ENCODE measurements at places on chromosomes 4 and X.

GRCh38 chr4:10722957-10723356, 38.4 kb upstream of the CLNK start:
- DNase-seq = no peak

GRCh38 chr4:55175779-55176231, 50.4 kb upstream of the KDR start:
- peak; percentile 94 for DNase-seq

- peak; percentile 73 for DNase-seq
Measured at GRCh38 chr4:106369456-106370060, 980 bp upstream of the GIMD1 start.

DNA sequence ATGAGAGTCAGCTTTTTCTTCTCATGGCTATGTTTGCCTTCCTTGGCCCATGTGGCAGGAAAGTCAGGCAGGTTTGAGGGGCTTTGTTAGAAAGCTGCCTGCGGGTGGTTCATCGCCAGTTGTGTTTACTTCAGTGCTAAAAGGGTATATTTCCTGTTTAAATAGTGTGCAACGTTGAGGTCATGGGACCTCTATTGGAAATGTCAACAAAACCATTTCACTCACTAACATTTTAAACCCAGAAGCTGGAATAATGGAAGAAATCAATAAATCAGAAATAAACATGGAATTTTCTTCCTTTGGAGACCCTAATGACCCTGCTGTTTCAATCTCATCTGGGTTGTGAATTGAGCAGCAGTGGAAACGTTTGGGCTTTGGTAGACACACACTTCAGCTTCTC, 185.8 kb downstream of the ANKRD50 start:
- DNase-seq = no peak

GRCh38 chr4:143207555-143207954, 22.8 kb downstream of the USP38 start:
- DNase-seq = peak; percentile 44

DNA sequence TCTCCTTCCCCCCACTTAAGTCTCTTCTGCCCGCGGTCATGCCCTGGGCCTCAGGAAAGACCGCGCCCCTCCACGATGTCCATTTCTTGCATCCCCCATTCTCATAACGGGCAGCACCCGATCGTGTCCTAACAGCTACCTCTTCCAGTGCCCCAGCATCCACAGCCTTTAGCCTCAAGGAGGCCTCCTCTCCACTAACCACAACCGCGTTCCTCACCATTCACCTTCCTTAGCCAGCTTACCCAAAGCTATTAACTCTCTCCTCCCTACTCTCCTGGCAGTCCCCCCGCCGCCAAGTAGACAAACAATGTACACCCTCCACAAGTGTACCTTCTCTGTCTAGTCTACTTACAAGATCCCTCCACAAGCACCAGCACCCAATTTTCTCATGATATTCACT, 58.6 kb upstream of the PAGE5 start:
- DNase-seq = no peak

GRCh38 chr4:54525602-54526001, 132.2 kb upstream of the KIT start:
- peak; percentile 91 for DNase-seq

DNA sequence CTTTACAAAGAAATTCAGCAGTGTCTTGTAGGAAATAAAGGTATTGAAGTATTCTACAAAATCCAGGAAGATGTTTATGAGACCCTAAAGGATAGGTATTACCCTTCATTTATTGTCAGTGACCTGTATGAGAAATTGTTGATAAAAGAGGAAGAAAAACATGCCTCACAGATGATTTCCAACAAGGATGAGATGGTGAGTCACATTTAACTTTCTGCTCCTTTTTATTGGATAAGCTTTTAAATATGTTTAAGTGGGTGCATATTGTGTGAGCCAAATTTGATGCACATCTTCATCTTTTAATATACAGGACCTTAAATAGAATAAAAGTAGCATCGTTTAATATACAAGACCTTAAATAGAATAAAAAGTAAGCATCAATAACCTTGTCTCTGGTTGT, 72.1 kb downstream of the LRP2BP start:
- DNase-seq = peak; percentile 12

DNA sequence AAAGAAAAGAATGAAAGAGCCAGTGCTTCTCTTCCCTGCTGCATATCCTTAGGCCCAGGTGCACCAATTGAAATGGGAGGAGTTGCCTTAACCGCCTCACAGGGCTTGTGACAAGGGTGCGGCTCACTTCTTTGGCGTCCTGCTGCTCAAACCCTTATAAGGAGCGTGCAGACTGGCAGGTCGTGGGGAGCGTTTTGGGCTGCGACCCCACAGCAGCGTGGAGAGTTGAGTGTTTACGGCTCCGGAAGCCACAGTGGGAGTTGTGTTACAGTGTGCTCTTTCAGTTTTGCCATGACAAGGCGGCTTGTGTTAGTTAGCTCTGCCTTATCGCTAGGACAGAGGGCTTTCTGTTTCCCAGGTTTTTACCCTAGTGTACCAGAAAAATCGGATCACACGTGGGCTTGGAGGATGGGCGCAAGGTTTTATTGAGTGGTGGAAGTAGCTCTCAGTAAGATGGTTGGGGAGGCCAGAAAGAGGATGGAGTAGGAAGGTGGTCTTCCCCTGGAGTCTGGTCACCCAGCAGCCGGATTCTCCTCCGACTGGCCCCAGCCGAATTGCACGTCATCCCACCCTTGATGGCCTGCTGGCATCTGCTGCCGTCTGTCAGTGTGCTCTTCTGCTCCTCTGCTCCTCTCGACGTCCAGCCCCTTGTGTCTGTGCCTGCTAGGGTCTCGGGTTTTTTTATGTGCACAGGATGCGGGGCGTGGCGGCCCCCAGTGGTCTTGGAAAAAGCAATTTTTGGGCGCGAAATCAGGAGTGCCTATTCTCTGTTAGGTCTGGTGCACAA, 718.9 kb downstream of the ARAP2 start:
- DNase-seq = peak; percentile 2

- no peak for DNase-seq
Measured at GRCh38 chr4:6461301-6462165, 10.9 kb downstream of the PPP2R2C start.

DNA sequence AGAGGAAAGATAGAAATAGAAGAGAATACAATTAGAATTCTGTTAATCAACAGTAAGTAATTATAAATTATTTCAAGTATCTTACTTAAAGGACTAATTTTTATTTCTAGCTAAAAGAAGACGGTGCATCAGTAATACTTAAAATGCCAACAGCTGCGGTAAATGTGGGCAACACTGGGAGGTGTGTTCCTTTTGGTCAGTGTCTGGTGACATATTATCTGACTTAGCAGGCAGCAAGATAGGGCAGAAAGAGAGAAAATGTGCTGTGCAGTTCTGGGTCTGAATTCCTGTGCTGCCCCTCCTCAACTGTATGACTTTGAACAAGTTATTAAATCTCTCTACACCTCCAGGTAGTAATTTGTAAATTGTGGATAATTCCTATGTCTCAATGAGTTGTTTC, 120.6 kb downstream of the ZNF827 start:
- DNase-seq = no peak

- no peak for DNase-seq
Measured at GRCh38 chr4:6563935-6564645, 10.9 kb upstream of the MAN2B2 start.

DNA sequence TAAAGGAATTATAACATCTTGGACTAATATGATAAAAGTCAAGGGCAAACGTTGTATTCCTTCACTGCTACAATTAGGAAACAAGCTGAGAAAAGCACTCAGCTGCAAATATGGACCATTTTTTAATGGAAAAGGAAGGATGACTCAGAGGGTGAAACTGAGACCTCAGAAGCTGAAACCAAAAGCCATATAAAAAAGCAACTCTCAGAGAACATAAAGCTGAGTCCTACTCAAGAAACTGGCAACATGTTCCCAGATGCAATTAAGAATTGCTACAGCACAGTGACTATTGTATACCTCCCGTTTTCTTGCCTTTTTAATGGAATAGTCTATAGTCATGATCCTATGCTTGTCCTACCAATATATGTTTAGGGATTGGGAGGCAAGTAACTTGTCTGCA, 1106.4 kb upstream of the INTU start:
- no peak for DNase-seq

GRCh38 chr4:143411527-143412419, 75.1 kb downstream of the GAB1 start:
- no peak for DNase-seq

- DNase-seq = no peak
Measured at GRCh38 chr4:158018221-158018830, 154.5 kb downstream of the GASK1B start.

DNA sequence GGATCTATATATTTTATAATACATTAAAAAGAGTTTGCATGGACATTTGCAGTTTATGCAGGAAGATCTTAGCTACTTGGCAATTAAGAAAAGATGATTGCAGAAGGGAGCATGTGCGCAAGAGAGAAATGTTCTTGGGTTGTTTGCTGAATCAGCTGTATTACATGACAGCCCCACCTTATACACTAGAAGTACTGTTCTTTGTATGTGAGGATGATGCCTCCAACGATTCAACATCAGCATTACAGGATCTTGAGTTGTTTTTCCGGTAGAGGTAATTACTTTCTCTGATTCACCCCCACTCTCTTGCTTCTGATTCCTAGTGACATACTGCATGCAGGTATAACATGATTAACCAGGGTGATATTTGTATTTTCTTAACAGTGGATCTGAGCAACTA, 140.8 kb downstream of the PCDH7 start:
- DNase-seq = peak; percentile 43

- peak; percentile 30 for DNase-seq
Measured at GRCh38 chrX:111098874-111099273, 2.9 kb downstream of the PAK3 start.

GRCh38 chrX:23742174-23742696, 841 bp downstream of the ACOT9 start:
- peak; percentile 64 for DNase-seq

DNA sequence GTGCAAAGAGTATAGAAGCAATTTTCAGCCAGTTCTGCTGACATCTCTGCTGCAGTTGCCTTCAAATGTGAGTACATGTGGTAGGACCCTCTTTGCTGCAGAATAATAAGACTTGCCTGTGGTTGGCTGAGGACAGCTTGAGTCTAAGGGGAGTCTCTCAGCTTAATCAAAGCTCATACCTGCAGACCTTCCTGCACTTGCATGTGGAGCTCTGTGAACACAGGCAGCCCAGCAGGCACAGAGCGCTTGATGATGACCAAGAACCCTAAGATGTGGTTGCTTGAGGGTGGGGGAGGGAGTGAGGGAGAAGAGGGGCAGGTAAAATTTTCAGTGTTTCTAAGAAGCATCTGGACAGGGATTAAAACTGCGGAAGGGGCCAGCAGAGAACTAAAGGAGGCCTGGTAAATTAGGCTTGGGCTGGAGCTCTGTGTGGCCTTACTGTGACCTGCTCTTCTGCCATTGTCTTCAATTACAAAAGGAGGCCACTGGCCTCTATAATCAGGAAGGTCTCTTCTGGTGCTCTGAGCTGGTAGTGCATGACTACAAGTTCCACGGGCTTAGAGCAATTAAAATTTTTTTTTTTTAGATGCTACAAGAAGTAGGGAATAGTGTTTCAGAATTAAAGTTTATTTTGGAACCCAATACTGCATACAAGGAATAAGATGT, 59.9 kb upstream of the CHRNA9 start:
- DNase-seq = no peak

Data from PC-3 (cell line).